ENCODE measurements at places on chromosomes 4 and X.

GRCh38 chr4:7431696-7432530 is 2.8 kb downstream of the PSAPL1 start:
- DNase-seq, result no peak

DNA sequence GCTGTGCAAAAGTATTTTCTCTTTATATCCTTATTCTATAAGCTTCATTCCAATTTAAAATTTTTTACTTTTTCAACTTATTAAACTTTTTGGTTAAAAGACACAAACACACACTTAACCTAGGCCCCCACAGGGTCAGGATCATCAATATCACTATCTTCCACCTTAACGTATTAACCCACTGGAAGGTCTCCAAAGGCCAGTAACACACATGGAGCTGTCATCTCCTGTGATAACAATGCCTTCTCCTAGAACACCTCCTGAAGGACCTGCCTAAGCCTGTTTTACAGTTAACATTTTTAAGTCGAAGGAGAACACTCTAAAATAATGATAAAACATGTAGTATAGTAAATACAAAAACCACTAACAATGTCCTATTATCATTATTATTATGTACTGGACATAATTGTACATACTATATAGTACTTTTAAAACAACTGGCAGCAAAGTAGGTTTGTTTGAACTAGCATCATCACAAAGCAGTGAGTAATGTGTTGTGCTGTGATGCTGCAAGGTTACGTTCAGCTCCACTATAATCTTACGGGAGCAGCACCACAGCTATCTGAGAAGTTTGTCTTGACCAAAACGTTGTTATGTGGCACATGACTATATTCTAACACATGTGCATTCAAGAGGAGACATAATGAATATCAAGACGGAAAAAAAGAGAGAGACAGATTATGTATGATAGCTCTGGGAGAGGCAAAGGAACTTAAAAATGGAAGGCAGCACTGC is 33.7 kb downstream of the DHX15 start:
- no peak for DNase-seq

GRCh38 chrX:44332437-44332836 is 11.0 kb downstream of the EFHC2 start:
- DNase-seq, result no peak

DNA sequence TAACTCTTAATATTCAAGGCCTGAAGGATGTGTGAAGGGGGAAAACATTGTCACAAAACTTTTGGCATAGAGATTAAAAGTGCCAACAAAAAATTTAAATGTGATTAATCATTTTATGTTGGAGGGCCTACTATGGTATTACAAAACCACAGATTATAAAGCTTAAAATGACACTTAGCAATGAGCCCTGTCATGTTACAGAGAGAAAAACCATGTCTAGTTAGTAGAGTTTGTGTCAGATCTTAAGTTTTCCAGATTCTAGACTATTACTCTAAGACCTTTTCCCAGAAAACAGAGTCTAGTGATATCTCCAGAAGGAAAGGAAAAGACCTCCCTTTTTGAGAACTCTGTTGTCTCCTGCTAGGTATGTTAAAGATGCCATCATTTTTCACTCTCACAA is 239.1 kb upstream of the DKK2 start:
- no peak for DNase-seq

DNA sequence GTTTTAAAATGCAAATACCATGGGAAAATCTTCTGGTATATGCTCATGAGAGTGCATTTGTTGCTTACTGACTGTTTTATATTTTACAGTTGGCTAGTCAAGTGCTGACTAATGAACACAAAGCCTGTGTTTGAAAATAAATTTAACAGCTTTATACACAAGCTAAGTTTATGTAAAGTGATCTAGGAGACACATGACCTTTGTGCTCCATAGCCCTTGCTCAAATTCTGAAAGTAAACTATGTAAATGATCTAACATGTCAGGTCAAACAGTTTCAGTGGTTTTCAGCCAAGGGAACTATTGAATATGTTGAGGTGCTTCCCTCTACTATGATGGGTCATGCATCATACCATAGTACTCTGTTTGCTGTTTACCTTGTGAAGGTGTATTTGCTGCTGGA is 36.7 kb downstream of the DIAPH2 start:
- no peak for DNase-seq

DNA sequence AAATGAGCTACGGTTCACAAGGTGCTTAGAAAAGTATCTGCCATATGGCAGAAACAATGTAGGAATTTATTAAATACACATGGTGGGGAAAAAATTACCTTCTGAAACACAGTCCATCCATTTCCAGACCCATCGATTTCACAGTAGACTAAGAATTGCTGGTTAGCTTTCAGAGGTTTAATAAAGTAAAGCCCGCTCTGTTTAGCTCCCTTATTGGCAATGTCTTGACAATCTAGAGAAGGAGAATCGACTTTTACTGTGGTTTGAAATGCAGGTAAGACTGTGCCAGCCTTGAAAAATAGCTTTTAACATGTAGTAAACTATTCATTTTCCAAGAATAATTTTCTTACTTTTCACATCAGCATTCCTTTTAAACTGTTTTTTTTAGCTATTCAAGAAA is 2.9 kb downstream of the FGG start:
- no peak for DNase-seq

DNA sequence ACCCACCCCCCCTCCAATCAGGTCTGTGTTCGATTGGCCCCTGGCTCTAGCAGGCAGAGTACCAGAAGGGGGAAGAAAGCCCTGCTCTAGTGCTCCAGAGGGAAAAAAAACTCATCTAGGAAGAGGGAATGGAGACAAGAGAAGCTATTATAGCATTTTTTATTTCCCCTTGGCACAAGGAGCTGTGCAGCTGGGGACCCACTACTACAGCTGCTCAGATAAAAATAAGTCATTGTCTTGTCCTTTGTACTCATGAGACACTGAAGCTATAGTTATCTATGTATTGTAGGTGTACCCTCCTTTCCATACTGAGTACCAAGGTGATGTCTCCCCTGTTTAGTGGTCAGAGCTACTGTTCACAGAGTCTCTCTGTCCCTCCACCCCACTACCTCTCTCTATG is 14.3 kb downstream of the CCDC160 start:
- no peak for DNase-seq

DNA sequence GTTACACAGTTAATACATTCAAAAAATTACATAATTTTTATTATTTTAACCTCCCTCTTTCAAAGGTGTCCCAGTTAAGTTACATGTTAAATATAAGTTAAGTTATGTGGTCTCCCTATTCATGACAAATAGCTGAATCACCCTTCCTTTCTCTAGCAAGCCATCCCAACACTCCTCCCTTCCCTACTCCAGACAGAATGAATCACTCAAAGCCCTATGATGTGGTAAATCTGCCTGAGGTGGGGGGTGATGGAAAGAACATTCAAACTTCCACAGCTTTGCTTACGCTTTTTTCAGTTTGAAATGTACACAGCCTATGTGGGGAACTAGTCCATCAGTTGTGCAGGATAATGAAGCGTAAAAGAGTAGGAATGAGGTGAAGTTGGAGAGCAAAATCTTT is 90.2 kb downstream of the CXCL13 start:
- DNase-seq, result no peak

- no peak for DNase-seq
Observed at GRCh38 chr4:30495251-30495650, 224.9 kb upstream of the PCDH7 start.

DNA sequence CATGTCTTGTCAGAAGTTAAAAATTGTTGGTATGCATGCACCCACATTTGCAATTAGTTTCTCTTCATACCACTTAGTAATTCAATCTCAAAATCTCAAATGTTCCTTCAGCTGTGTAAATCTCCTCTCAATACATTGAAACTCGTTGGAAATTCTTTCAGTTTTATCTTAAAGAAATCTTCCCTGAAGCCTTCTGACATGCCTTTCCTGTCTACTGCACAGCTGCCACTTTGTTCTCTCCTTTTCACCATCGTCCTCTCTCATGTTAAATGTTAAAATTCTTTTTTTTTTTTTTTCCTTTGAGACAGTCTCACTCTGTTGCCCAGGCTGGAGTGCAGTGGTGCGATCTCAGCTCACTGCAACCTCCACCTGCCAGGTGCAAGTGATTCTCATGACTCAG is 30.9 kb downstream of the MCUB start:
- DNase-seq, result no peak

GRCh38 chr4:117610706-117611308 is 423.5 kb upstream of the NDST3 start:
- no peak for DNase-seq

GRCh38 chrX:74325130-74326059 is 21.4 kb downstream of the ZCCHC13 start:
- DNase-seq, result no peak

DNA sequence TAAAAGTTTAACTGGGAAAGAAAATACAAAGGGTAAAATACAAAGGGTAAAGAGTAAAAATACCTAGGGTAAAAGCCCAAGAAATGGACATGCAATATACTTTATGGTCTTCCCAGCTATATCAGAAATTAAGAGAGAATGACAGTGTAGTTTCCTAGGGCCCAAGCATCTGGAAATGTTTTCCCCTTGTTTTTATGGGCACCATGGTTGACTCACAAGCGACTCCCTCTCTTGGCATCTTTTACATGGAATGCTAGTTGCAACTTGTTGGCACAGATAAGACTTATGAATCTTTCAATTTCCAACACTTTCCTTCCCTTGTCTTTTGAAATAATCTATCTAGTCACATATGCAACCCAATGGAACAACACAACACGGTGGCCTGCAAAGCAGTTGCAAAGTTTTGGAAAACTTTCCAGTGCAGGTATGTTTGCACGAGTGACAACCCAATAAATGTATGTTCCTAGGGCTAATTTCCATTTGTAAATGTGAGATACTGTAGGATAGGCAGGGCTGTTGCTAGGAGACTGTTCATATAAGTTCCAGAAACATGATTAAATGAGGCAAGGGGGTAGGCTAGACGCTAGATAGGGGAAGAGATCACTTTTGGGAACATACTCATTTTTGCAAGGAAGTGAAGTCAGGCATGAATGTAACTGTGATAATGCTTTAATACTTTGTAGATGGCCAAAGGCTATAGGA is 36.4 kb upstream of the CWH43 start:
- DNase-seq, result no peak

DNA sequence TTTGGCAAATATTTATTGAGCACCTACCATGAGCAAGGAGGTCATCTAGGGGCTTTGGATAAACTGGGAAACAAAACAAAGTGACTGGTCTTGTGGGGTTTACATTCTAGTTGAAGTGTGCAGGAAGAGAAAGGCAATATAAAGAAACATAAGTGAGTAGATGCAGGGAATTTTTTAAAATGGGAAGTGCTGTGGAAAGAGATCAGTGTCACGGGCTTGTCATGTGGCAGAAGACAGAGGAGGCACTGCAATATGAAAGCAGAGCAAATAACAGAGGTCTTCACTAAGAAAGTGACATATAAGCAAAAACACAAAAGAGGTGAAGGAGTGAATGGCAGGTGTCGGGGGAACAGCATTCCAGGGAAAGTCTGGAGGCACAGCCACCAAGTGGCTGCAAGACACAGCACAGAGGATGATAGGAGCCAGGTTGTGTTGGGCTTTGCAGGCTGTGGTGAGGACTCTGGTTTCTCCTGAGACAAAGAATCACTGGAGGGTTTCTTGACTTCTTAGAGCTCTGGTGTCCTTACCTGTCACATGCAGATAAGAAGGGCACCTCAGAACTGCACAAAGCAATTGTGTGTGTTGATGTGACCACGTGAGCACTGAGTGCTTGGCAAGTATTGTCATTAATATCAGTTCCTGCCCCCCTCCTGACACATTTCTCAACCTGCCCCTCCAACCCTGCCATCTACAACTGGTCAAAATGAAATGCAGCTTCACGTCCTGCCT is 143.5 kb downstream of the TSPAN5 start:
- no peak for DNase-seq

GRCh38 chr4:133151691-133152329 is 2.7 kb downstream of the PCDH10 start:
- no peak for DNase-seq

DNA sequence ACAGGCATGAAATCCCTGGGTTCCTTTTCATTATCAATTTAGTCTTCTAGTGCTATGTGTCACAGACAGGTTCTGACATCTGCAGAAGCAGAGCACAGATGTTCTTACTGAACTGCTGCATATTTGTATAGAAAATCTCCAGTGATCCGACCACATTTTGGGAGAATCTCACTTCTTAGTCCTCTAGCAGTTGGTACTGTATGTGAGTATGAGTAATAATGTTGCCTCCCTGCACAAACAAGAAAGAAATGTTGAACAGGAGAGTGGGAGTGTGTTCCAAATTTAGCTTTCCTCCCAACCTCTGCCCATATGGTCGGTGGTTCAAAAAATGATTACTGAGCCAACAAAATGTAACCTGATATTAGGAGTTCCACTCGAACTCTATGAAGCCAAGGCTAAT is 165.3 kb upstream of the GPC4 start:
- no peak for DNase-seq

DNA sequence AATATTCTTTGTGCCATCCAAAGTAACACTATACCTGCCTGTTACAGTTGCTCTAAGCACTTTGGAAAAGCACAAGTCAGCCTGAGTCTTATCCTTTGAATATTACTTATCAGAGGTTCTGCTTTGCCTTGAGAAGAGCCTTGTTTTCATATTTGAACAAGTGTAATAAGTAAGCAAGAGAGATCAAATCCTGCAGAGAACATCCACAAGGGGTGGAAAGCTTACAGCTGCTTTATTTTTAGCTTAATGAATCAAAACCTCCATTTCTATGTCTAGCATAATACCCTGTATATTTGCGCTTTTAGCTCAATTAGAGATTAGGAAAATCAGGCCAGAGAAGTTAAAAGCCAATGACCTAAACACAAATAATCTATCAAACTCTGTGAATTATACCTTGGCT is 139.8 kb downstream of the CDS1 start:
- no peak for DNase-seq

GRCh38 chr4:40719008-40719623 is 30.6 kb upstream of the NSUN7 start:
- DNase-seq, result no peak

DNA sequence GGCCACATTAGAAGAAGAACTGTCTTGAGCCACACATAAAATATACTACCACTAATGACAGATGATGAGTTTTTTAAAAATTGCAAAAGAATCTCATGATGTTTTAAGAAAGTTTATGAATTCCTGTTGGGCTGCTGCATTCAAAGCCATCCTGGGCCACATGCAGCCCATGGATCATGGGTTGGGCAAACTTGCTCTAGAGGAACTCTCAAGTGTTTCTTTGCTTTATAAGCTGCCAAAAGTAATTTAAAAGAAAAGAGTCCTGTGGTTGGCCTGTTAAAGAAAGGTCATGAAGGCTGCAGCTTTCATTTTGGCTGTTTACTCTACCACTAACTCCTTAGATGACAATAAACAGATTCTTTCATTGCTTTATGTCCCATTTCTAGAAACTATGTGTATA is 218.2 kb downstream of the SCFD2 start:
- no peak for DNase-seq

DNA sequence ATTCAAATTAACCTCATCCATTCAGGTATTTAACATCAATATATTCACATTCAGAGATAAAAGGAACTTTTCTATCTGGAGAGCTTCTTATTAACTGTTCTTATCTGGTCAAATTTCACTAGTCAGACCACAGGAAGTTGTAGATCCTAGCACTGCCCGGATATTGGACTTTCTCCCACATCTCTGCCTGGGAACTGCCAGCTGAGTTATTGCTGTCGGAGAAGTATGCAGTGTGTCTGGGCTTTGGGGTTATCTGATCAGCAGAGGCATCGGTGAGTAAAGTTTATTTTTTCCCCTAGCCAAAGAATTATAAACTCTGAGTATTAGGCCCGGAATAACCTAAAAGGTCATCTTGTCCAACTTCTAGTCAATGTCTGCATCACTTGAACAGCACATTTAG is 45.1 kb downstream of the OR13H1 start:
- DNase-seq, result no peak

Measured in activated CD4-positive, alpha-beta T cell treated with anti-CD3 and anti-CD28 coated beads, Interleukin-2, amount 50 U/mL, for 1 hour (primary cell).